ENCODE measurements at places on chromosomes 7 and 10. TPM values are rescaled to one million over a fixed set of nuclear protein-coding genes. Genes with fewer than 3 reads are reported as not detected.

The ZPBP gene
- 1.2 TPM for total RNA-seq

- no peak for DNase-seq
Measured at GRCh38 chr7:37395618-37396259, 52.9 kb downstream of the ELMO1 start.

- no peak for DNase-seq
Measured at GRCh38 chr10:62778125-62778524, 26.4 kb upstream of the ADO start.

DNA sequence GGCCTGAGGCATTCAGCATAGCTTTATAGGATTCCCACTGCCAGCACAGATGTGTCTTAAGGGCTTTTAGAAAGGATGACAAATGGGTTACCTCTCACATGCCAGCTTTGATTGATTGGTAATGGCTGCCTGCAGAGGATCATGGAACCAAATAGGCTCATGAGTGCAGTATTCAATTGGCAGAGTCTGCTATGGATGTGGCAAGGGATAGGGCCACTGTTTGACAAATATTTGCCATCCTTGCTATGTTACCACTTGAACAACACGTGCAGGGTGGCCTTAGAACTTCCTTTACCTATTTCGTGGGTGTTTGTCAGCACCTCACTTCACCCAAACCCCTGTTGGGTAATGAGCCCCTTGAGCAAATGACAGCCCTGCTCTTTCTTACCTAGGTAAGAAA lies 139.2 kb downstream of the C10orf105 start:
- no peak for DNase-seq

The ASB10 gene
- not detected for total RNA-seq

DNA sequence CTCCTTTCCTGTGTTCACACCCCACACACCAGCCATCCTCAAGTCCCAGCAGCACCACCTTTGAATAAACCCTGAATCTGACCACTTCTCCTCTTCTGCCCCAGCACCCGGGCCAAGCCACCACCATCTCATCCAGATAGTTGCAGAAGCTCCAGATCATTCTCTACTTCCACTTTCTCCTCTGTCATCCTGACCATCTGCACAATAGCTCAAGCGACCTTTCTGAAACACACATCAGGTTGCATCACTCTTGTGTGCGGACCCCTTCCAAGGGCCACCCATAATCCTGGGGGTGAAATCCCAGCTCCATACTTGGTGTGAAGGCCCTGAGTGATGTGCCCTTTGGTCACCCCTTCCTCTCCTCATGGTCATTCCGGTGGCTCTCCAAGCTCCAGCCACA lies 187.4 kb upstream of the GALNT17 start:
- no peak for DNase-seq

GRCh38 chr7:75559976-75560365 lies 67.9 kb downstream of the SPDYE5 start:
- no peak for DNase-seq

DNA sequence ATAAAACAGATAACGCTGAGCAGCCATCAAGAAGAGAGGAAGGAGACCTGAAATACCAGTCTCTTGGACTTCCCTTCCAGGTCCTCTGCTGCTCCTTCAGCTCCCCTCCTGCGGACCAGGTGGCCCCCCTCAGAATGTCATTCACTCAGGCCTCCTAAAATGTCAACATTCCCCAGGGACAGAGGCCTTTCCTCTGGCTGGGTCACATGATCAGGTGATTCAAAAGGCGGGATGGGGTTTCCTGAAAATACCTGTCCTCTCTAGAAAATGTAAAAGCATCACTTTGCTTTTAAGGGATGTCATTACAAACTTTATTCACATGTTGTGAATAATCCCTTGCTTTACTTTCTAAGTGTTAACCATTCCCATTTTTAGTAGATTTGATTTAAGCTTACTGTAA lies 311.1 kb downstream of the INHBA start:
- no peak for DNase-seq

Measured in ureter (tissue), 1 donor.